ENCODE measurements at places on chromosomes 4 and X. TPM values are rescaled to one million over a fixed set of nuclear protein-coding genes. Genes with fewer than 3 reads are reported as not detected.

- H3K36me3 ChIP-seq = no peaks in the 10 kb centered on the region
- no peak for DNase-seq
- peak overlapping the region; percentile 93 for H3K27ac ChIP-seq
- H3K4me1 ChIP-seq = peaks cover 19% of the 10 kb centered on the region
- H3K4me3 ChIP-seq = peak overlapping the region; percentile 68
- no peaks in the 10 kb centered on the region for H3K27me3 ChIP-seq
Measured at GRCh38 chr4:140755774-140756318, 339 bp downstream of the TBC1D9 start.

DNA sequence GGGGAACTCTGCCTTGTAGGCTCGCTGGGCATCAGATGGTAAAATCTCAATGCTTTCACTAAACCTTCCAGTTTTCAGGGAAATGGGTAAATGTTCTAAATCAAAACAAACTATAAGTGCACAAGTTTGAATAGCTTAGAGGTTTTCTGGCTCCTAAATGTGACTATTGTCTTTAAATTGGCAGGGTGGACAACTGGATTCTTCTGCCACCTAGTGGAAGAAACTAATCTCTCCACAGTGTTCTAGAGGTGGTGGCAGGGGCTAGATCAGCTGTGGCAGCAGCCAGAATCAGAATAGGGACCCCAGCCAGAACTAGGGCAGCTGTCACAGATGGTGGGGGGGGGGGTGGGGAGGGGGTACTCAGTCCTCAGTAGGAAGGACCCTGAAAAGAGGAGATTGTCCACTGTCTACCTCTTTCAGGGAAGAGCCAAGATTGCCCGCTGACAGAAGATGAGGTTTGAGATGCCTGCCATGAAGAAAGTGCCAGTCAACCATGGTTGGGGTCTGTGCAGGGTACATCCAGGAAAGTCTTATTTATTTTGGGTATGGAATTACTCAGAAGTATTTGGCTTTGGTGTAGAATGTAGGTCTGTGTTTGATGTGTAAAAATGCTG, 201.4 kb downstream of the CCNG2 start:
- no peaks in the 10 kb centered on the region for H3K36me3 ChIP-seq
- H3K4me3 ChIP-seq = no peak overlapping the region
- no peak overlapping the region for H3K27ac ChIP-seq
- DNase-seq = no peak
- H3K27me3 ChIP-seq = no peaks in the 10 kb centered on the region
- H3K4me1 ChIP-seq = no peaks in the 10 kb centered on the region

DNA sequence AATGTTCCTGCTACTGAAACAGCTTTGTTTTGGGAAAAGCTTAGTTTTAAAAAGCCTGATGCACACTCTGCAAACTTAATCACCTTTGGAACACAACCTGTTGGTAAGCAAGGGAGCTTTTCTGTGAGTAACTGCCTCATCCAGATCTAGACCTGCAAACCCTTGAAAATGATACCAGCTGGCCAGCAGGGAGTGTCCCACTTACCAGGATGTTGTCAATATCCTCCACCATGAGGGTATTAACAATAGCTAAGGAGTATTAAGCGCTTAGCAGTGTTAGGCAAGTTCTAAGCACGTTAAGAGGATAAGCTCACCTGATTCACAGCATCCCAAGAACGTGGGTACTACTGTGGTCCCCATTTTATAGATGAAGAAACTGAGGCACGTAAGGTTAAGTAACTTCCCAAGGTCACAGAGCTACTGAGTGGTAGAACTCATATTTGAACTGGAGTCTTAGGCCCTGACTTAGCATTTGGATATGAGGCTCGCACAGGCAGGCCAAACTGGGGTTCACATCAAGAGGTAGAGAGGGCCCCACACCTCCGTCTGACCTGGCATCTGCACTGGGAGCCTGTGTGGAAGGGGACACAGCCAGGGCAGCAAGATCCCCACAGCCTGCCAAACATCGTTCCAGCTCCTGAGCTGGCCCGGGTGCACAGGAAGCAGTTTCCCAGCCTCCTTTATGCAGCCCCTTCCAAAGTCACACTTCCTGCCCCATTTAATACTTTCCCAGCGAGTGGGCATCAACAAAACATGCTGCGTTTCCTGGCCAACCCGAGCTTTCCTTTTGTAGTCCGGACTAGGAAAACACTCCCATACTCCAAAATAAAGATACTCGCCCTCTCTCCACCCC, 32.7 kb downstream of the IRF2 start:
- no peak overlapping the region for H3K27ac ChIP-seq
- no peak for DNase-seq
- no peaks in the 10 kb centered on the region for H3K36me3 ChIP-seq
- H3K27me3 ChIP-seq = no peaks in the 10 kb centered on the region
- H3K4me3 ChIP-seq = no peak overlapping the region

DNA sequence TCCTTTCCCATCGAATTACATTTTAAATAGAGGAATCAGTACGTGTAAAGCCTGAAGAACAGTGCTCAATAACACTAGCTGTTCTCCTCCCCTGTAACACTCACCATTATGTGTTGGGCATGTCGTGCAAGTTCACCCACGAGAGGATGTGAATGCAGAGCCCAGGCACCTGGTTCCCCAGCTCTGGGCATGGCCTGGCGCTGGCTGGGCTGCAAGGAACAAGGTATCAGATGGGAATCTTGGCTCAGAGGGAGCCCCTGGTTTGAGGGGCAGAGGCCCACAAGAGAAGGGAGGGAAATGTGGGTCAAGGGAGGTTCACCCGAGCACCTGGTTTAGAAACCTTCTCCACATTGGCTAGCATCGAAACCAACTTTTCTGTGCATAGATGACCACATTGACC, 41.7 kb upstream of the MTM1 start:
- H3K4me3 ChIP-seq = no peak overlapping the region
- no peaks in the 10 kb centered on the region for H3K4me1 ChIP-seq
- no peak overlapping the region for H3K27ac ChIP-seq
- no peaks in the 10 kb centered on the region for H3K36me3 ChIP-seq
- DNase-seq = no peak

DNA sequence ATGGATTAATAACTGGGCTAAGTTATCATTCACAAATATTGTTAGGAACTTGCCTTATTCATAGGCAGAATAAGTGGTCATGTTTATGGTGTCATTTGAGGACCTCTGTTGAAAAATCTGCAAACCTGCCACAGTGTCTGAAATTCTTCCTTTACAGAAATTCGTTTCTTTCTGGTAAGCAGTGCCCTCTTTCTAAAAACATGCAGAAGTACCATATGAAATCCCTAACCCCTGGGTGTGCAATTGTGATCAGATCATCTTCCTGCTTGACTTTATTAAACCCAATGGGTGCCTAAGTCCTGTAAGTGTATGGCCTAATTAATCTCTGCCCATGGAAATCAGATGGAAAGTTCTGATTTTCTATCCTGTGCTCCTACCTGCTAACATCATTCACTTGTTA, 4.4 kb upstream of the HTATSF1 start:
- no peaks in the 10 kb centered on the region for H3K27me3 ChIP-seq
- no peak overlapping the region for H3K4me3 ChIP-seq
- DNase-seq = no peak
- no peaks in the 10 kb centered on the region for H3K36me3 ChIP-seq
- H3K27ac ChIP-seq = no peak overlapping the region

- no peak overlapping the region for H3K27ac ChIP-seq
- H3K4me1 ChIP-seq = no peaks in the 10 kb centered on the region
- no peak for DNase-seq
- no peaks in the 10 kb centered on the region for H3K36me3 ChIP-seq
- H3K4me3 ChIP-seq = no peak overlapping the region
- peaks cover 3% of the 10 kb centered on the region for H3K27me3 ChIP-seq
Measured at GRCh38 chrX:68365341-68365740, 68.0 kb downstream of the OPHN1 start.

DNA sequence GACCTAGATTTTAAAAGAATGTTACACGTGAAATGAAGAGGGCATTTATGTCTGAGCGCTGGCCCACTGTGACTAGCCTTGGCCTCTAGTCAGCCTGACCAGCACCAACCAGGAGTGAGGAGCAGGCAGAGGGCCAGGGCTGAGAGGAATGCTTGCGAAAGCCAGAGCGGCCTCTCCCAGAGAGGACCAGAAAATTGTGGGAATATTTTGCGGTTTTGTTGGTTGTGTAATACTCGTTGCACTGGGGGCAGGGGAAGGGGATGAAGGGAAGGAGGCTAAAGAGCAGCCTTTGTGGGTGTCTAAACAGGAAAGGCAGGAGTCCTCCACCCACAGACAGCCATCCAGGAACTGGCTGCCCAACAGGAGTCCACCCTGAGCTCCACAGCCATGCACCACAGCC, 3.8 kb downstream of the GABRE start:
- no peaks in the 10 kb centered on the region for H3K36me3 ChIP-seq
- no peaks in the 10 kb centered on the region for H3K27me3 ChIP-seq
- peaks cover 13% of the 10 kb centered on the region for H3K4me1 ChIP-seq
- DNase-seq = no peak
- H3K4me3 ChIP-seq = no peak overlapping the region

MCF2 gene
- total RNA-seq = 0.25 TPM

TRIML2 gene
- not detected for total RNA-seq

Data from vagina (tissue), 2 donors.